Activated T-cell treated with anti-CD3 and anti-CD28 coated beads, Interleukin-2, amount 50 U/mL, for 24 hours (primary cell): ENCODE measurements at places on chromosomes 7 and 10.

GRCh38 chr10:127910464-127910770, 3.5 kb downstream of the PTPRE start:
- DNase-seq = no peak

GRCh38 chr7:27110186-27111031, 7.9 kb upstream of the HOXA2 start:
- DNase-seq = no peak

- DNase-seq = no peak
Observed at GRCh38 chr10:21273400-21273968, 252.0 kb downstream of the SKIDA1 start.

DNA sequence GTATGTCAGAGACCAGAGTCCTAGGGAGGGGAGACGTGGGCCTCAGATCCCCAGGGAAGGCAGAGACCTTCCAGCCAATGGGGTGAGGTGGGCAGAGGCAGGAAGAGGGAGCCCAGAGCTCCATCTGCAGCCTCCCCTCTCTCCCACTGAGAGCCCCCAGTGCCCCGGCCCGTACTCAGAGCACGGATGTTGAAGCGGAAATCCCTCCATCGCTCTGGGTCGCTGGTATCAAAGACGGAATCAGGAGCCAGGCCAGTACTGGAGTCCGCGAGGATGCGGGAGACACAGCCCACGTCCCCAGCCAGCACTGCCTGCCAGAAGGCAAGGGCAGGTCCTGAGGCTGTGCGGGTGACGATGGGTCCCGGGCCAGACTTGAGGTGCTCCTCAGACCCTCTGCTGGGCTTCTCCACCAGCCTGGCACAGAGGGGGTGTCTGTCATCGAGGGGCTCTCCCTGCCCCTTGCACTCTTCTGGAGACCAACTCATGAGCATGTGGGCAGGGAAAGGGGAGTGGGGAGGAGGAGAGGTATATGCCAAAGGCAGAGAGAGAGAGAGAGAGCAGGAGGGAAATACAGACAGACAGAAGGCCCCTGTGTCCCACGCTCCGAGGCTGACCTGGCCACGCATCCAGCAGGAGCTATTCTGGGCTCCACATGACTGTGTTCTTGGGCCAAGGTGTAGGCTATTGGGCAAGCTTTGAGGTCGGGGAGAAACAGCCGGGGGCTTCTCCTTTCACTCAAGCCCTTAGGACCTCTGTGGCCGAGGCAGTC, at the start of gene ASB10:
Gene ASB10, minus strand, starts transcription at position 611 of the 769 bp plus-strand sequence. Its CDS starts 120 bp downstream, at position 491.
- no peak for DNase-seq

GRCh38 chr10:110872145-110872983, 636 bp downstream of the PDCD4 start:
- DNase-seq = peak; percentile 82

DNA sequence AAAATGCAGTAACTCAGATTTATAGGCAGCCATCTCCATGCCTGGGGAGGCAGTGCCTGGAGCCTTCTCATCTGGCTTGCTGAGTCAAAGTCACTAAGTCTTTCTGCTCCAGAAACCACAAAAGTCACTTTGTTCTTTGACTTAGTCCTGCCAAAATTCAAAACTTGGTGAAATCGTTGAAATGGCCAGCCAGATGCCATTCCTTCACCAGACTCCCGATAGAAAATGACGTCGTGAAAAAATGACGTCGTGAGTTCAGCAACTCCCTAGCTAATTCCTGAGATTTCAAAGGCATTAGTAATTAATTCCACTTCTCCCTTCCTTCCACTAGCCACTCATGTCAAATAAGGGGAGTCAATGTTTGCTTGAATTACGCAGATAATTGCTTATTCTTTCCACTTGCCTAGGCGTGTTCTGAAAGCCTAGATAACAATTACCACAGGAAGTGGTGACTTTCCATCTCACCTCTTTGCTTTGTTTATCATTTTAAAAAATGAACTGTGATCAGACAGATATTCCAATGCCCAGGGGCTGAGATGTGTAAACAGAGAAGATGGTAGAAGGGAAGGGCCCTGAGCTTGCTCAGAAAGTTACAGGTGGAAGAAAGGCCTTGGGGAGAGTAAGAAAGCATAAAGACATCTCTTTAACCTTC, 48.5 kb upstream of the OSBPL3 start:
- peak; percentile 50 for DNase-seq

DNA sequence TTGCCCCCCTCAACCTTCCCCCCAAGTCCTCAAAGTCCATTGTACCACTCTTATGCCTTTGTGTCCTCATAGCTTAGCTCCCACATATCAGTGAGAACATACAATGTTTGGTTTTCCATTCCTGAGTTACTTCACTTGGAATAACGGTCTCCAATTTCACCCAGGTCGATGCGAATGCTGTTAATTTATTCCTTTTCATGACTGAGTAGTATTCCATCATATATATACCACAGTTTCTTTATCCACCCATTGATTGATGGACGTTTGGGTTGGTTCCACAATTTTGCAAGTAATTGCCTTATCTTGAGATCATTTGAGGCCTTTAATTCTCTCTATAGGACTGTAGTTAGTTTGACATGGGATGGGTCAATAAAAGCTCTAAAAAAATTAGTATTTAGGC, 124.7 kb downstream of the ARL4A start:
- no peak for DNase-seq

- no peak for DNase-seq
Observed at GRCh38 chr7:131606346-131607290, 50.2 kb upstream of the PODXL start.

GRCh38 chr7:45216181-45216580, 58.6 kb downstream of the RAMP3 start:
- no peak for DNase-seq

GRCh38 chr7:158127241-158127640, 460.4 kb downstream of the PTPRN2 start:
- DNase-seq = no peak

DNA sequence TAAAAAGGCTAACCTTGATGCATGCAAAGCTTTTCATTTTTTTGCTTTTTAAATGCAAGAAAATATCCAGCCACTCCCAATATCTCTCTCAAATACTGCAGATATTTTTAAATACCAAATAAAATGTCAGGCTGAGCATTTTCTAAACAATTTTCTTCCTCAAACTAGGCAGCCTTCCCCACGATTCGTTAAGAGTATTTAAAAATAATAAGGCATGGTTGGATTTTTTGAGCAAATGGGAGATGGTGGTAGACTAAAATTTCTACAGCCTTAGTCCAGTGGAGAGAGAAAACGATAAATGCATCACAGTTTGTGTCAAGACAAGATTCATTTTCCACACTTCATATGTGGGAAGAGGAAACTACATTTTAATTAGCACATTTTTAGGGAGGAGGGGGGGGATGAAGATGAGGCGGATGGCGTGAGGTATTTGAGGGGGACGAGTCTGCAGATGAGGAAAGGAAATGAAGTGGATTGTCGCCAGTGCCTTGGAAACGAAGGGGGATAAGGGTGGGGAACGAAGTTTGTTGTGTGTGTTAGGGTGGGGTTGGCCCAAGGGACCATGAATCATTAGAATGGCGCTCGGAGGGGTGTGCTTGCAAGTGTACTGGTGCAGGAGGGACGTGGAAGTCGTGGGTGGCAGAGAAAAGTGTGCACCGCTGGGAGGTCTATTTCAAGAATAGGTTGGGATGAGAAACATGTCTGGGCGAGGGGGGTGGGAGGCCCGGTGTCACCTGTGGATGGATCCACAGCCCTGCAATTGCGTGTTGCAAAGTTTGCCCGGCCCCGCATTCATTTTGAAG, 1.2 kb upstream of the ADD3 start:
- DNase-seq = no peak

- no peak for DNase-seq
Observed at GRCh38 chr10:3568983-3569382, 216.0 kb downstream of the KLF6 start.

GRCh38 chr7:148238761-148239325, 351.7 kb upstream of the C7orf33 start:
- DNase-seq = no peak

GRCh38 chr7:106862317-106863089, 2.6 kb upstream of the PIK3CG start:
- DNase-seq = no peak

- DNase-seq = no peak
Observed at GRCh38 chr7:54802841-54803240, 43.8 kb upstream of the SEC61G start.

- DNase-seq = no peak
Observed at GRCh38 chr7:16027396-16027795, 340.9 kb upstream of the MEOX2 start.

GRCh38 chr7:112091768-112092167, 114.4 kb downstream of the DOCK4 start:
- no peak for DNase-seq

GRCh38 chr7:50416527-50417182, 33.5 kb downstream of the FIGNL1 start:
- no peak for DNase-seq

GRCh38 chr7:43589728-43590127, 6.8 kb downstream of the STK17A start:
- DNase-seq = no peak

GRCh38 chr10:22259280-22259679, 41.5 kb upstream of the EBLN1 start:
- DNase-seq = no peak

DNA sequence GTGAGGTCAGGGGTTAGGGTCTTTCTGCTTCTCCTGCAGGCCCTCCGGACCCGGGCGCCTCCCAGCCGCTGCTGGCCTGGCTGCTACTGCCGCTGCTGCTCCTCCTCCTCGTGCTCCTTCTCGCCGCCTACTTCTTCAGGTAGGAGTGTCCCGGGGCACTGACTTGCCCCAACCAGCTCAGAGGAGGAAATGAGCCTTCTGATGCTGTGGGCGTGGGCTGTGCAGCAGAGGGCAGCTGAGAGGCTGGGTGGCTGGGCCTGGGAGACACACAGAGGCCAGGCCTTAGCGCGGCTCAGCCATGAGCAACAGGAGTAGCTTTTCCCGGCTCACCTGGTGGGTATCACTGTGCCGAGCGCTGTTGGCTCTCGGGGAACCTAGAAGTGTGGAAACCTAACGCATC, 78.9 kb downstream of the MKI67 start:
- peak; percentile 84 for DNase-seq

DNA sequence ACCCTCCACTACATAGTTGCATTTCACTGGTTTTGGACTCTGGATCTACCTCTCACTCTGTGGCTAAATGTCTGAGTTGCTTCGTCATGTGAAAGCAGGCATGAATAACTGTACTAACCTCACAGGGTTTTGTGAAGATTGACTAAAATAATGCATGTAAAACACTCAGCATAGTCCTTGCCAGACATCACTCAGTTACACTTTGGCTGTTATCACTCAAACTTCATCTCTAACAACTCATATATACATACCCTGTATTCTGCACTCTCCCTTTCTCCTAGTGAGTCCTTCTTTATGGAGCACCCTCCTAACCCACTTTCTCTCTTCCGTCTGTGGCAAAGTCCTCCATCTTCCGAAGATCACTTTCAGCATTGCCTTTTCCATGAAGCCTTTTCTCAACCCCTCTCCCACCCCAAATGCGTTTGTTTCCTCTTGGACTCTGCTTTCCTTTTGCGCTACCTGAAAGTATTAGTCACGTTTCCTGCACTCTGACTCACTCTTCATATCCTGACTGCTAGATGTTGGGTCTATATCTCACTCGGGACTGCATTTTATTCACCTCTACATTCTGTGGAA, 72.6 kb downstream of the OSBPL3 start:
- peak; percentile 58 for DNase-seq

DNA sequence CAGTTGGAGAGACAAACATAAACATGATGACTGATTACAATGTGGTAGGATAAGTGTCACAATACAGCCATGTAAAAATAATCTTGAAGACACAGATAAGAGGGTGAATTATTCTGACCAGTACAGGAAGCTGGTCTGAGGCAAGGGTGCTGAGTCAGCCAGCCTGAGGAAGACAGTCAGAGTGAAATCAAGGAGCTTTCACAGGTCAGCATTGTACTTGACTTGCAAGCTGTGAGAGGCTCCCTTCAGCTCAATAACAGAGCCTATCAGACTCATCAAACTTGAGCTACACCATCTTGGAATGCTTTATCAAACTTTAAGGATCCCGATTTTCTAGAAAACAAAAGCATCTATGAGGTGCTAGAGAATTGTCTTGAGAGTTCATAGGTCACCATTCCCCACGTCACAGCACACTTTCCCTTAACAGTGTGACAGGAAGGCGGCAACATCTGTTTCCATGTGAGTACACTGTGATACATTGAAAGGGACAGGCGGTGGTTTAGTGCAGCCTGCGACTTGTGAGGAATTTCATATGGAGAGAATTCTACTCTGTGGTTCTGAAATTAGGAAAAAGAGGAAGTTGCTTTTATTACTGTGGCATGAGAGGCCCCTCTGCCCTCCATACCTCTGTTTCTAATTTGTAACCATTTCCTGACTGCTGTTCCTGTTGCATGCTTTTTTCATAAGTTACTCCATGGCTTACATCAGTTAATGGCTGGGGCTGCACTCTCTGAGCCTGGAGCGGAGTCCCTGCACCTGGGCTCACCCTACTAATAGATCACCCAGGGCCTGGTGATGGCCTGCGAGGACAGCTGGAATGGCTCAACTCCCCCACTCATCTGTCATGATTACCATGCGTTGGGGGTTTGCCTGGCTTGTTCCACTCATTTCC, 417.1 kb downstream of the SUGCT start:
- no peak for DNase-seq

- no peak for DNase-seq
Observed at GRCh38 chr7:142083605-142084004, 27.9 kb upstream of the MGAM2 start.

- DNase-seq = peak; percentile 50
Observed at GRCh38 chr10:6047847-6048246, 14.3 kb downstream of the IL2RA start.

GRCh38 chr7:147861058-147861716, 729.4 kb upstream of the C7orf33 start:
- no peak for DNase-seq

- no peak for DNase-seq
Observed at GRCh38 chr7:50560865-50561351, 4.3 kb downstream of the DDC start.

DNA sequence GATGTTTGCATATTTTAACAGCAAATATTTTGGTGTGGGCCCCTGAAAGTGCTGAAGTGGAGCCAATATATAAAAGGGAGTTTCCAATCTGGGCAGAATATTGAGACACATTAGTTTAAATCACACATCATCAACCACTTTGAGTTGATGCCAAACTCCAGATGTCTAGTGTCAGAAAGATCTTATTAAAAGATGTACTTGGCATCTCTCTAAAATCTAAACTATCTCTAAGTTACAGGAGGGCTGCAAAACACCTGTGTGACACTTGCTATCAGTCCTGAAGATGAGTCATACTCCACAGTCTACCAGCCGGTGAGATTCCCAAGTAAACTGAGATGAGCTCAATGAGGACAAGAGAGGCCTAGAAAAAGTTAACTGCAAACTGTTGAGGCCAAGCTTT, 11.4 kb downstream of the JAZF1 start:
- DNase-seq = no peak

DNA sequence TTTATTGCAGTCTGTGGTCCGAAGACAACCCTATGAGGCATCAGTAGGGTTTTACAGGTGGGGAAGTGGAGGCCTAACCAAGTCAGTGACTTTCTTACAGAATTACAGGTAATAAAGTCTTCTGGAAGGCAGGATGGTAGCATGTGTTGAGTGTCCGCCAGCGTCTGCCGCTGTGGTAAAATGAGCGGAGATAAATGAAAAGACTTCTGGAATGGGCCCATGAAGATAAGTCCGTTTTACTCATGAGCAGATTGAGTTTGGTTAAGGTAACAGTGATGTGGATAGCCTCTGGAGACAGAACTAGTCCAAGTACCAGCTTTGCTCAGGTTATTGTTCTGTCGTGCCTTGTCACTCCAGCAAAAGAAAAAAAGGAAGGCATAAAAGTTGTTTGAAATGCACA, 966 bp downstream of the FBH1 start:
- no peak for DNase-seq

GRCh38 chr7:42677751-42678699, 233.8 kb downstream of the C7orf25 start:
- DNase-seq = no peak
